CD4-positive, alpha-beta T cell treated with Interleukin-4 for 4 hours (primary cell): ENCODE measurements at places on chromosomes 4 and X.

- DNase-seq = no peak
These were observed 2.4 kb upstream of the FAM53A start for GRCh38 chr4:1686440-1687036.

GRCh38 chrX:107025545-107025944 is 25.5 kb upstream of the MORC4 start:
- no peak for DNase-seq

DNA sequence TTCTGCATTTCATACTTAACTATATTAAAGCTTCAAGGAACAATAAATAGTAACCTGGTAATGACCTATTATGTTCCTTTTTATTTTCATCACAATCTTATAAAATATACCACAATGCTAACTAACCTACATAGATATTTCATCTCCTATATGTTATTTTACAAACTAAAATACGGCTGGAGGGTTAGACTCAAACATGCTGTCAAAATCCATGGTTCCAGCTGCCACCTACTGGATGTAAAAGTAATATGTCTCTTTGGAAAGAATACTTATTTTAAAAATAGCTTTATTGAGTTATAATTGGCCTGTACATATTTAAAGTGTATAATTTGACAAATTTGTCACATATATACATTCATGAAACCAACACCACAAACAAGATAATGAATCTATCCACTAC is 15.0 kb downstream of the RGN start:
- DNase-seq = peak; percentile 1

GRCh38 chr4:88818631-88819470 is 121.2 kb upstream of the NAP1L5 start:
- peak; percentile 54 for DNase-seq

GRCh38 chr4:150140774-150141400 is 62.6 kb downstream of the DCLK2 start:
- DNase-seq = no peak

DNA sequence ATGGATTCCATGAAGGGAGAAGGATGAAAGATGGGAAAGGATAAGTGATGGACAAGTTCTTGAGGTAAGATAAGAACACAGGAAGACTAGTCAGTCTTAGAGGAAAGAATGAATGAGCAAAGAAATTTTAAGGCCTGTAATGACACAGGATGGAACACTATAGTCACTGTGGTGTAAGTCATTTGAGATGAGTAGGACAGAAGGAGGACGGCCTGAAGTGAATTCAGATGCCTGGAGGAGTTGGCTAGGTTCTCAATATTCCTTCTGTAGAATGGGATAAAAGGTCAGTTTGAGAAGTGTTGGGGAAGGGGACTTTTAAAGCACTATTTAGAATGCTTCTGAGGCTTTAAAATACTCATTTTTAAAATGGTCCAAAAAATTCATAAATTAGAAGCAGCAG is 3.9 kb downstream of the MSMO1 start:
- no peak for DNase-seq
